ENCODE measurements at places on chromosomes 3 and 15.

DNA sequence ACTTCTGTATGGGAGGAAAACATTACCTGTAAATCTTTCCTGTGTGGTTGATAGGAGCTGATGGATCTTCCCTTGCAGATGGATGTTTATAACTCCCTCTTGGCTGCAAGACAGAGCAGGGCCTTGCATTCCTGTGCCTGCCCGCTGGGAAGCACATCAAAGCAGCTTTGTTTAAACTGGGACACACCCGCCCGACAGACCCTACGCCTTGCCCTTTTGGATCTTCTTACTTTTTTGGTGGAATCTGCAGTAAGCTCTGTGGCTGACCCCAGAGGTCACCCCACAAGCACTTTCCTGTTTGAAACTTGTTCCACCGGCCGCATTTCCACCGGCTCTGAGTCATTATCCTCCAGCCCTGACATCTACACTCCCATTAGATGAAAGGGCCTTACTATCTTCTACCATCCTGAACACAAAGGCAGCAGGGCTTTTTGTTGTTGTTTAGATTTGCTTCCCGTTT is 244.1 kb upstream of the STT3B start:
- no peak for DNase-seq

DNA sequence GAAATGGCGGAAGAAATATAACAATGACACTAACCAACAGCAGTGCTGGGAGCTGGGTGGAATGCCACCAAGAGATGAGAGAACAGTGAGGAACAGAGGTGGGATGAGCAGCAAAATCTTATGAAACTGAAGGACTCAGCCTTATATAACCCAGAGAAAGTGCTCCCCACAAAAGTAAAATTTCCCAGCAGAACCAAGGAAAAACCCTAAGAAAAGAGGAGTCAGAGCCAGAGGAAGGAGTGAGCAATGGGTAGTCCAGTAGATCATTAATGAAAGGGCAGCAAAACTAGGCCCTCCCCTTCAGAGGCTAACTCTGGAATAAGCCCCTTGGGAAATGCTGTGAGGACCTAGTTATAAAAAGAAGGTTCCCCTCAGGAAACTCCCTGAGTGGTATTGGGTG is 24.7 kb upstream of the UBE2E1 start:
- no peak for DNase-seq

GRCh38 chr3:129836381-129837064 is 57.0 kb downstream of the TMCC1 start:
- no peak for DNase-seq

GRCh38 chr15:79680720-79681119 is 216.1 kb downstream of the MTHFS start:
- no peak for DNase-seq

- no peak for DNase-seq
Observed at GRCh38 chr3:195574497-195575304, 9.0 kb downstream of the APOD start.

DNA sequence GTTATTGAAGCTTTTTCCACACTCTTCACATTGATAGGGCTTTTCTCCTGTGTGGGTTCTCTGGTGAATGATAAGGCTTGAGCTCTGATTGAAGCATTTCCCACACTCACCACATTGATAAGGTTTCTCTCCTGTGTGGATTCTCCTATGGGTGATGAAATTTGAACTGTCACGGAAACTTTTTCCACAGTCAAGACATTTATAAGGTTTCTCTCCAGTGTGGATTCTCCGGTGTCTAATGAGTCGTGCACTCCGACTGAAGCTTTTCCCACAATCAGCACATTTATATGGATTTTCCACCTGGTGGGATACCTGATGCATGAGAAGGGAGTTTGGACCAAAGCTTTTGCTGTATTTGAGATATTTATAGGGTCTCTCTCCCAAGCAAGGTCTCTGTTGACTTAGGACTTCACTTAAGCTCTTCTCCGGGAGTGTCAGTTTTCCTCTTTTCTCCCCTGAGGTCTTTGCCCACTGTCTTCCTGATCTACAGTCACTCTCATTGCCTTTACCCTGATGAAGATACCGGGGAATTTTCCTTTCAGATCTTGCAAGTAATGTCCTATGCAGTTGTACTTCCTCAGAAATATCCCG is 9.4 kb downstream of the ZSCAN29 start:
- DNase-seq = no peak

DNA sequence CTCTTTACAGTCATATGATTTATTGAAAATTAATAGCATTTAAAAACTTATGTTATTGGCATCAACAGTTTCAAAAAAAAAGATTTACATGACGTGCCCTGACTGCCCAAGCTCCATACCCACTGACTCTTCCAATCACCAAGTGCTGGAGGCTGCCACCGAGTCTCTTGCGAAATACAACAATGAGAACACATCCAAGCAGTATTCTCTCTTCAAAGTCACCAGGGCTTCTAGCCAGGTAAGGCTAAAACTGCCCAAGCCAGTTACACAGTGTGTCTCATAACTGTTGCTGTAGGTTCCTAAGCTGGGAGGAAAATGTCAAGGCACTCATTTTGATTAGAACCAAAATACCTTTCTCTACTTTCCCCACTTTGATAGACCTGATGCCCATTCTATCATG is 4.5 kb downstream of the FETUB start:
- no peak for DNase-seq

GRCh38 chr15:43330780-43331087 is 361 bp upstream of the LCMT2 start:
- DNase-seq = no peak

- DNase-seq = no peak
Observed at GRCh38 chr3:123347691-123348264, 101.1 kb downstream of the ADCY5 start.

- no peak for DNase-seq
Observed at GRCh38 chr3:66851894-66852613, 146.1 kb upstream of the KBTBD8 start.

DNA sequence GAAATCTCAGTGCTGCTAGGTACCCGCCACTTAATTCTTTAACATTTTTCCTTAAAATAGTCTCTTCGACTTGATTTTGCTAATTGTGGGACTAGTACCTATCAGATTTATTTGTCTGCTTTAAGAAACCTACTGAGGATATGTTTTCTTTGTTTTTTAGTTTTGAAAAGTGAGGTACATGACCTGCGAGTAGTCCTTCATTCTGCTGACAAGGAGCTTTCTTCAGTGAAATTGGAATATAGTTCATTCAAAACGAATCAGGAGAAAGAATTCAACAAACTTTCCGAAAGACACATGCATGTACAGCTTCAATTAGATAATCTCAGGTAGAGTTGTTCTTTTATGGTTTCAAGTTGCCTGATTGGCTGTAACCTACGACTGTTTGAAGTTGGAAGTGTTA is 47.0 kb upstream of the TMEM42 start:
- no peak for DNase-seq

Measured in spinal cord (tissue), 10 donors.